ENCODE measurements at places on chromosomes 5 and 9.
A peak's percentile ranks its signal among the peaks of the same experiment; 100 is the strongest.

DNA sequence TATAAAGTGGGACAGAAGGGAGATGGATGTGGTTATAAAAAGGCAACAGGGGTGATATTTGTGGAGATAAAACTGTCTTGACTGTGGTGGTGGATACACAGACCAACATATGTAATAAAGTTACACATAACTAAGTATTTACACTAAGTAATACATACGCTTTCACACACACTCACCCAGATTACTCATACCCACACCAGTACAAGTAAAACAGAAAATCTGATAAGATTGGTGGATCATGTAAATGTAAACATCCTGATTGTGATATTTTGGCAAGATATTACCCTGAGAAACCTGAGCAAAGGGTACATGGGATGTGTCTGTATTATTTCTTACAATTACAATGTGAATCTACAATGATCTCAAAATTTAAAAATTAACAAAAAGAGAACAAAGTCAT, 53.3 kb upstream of the SLIT3 start:
- H3K27ac ChIP-seq = no peak overlapping the region
- no peaks in the 10 kb centered on the region for H3K4me1 ChIP-seq
- H3K36me3 ChIP-seq = no peaks in the 10 kb centered on the region
- no peaks in the 10 kb centered on the region for H3K27me3 ChIP-seq
- DNase-seq = no peak

DNA sequence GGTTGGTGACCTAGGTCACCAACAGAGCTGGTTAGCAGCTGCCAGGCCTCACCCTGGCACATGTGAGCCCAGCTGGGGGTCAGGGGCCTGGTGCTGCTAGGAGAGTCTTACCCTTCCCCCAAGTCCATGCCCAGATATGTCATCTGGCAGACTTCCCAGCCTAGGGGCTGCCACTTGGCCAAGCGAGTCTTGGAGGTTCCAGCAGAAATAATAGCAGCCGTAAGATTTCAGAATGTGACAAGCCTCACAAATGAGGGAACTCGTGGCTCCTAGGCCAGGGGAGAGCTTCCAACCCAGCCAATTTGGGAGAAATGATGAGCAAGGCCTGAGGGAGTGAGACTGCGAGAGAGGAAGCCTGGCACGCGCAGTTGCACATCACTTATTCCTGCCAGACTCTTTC, 11.1 kb downstream of the URM1 start:
- H3K27me3 ChIP-seq = no peaks in the 10 kb centered on the region
- peaks cover 72% of the 10 kb centered on the region for H3K36me3 ChIP-seq
- no peak overlapping the region for H3K4me3 ChIP-seq
- no peak overlapping the region for H3K27ac ChIP-seq

GRCh38 chr9:133979273-133979920, 12.7 kb downstream of the VAV2 start:
- no peak overlapping the region for H3K4me3 ChIP-seq
- H3K27me3 ChIP-seq = peaks cover 17% of the 10 kb centered on the region
- no peak overlapping the region for H3K27ac ChIP-seq
- no peaks in the 10 kb centered on the region for H3K36me3 ChIP-seq
- no peak for DNase-seq

DNA sequence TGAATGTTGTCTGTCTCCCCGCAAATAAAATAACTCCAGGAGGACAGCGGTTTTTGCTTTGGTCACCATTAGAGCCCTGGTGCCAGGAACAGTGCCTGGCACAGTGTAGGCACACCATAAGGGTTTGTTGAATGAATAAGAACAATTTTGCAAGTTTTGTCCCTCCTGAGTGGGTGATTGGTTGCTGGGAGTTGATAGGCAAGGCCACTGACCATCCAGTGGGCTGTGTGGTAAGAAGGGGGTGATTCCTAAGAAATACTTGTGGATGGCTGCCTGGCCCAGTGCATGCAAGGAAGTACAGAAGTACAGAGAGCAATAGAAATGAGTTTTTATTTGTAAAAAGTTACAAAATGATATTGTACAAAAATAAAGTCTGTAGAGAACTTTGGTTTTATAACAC, 27.5 kb downstream of the GDNF start:
- H3K27ac ChIP-seq = no peak overlapping the region
- no peaks in the 10 kb centered on the region for H3K36me3 ChIP-seq
- peak; percentile 32 for DNase-seq
- no peaks in the 10 kb centered on the region for H3K4me1 ChIP-seq
- no peak overlapping the region for H3K4me3 ChIP-seq
- peaks cover 59% of the 10 kb centered on the region for H3K27me3 ChIP-seq

GRCh38 chr5:149915392-149916260, 29.0 kb downstream of the PDE6A start:
- no peaks in the 10 kb centered on the region for H3K27me3 ChIP-seq
- H3K27ac ChIP-seq = no peak overlapping the region
- peaks cover 25% of the 10 kb centered on the region for H3K4me1 ChIP-seq
- DNase-seq = no peak
- no peaks in the 10 kb centered on the region for H3K36me3 ChIP-seq
- no peak overlapping the region for H3K4me3 ChIP-seq

Data from K562 (cell line).